ENCODE measurements at places on chromosomes 4 and X. TPM values are rescaled to one million over a fixed set of nuclear protein-coding genes. Genes with fewer than 3 reads are reported as not detected.
A peak's percentile ranks its signal among the peaks of the same experiment; 100 is the strongest.

DNA sequence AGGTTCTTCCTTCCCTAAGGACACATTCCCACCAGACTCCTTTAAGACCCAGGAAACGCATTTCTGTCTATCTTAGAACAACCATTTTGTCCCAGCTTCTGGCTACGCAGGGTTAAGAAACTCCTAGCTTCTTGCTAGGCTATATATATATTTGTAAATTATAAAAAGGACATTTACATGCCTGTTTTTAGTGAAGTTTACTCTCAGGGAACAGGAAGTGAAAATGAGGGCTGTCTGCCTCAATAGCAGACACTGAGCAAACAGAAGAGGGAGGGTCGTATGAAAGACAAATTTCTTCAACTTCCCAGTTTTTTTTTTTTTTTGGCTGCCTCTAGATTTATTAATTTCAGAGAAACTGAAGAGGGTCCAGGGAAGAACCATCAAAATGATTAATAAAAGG, 9.3 kb upstream of the FRMPD3 start:
- no peaks in the 10 kb centered on the region for H3K36me3 ChIP-seq
- H3K27me3 ChIP-seq = no peaks in the 10 kb centered on the region
- no peak overlapping the region for H3K4me3 ChIP-seq
- DNase-seq = no peak
- H3K27ac ChIP-seq = no peak overlapping the region

GRCh38 chrX:15915959-15916703, 61.5 kb upstream of the AP1S2 start:
- H3K27me3 ChIP-seq = no peaks in the 10 kb centered on the region
- no peak overlapping the region for H3K27ac ChIP-seq
- H3K4me3 ChIP-seq = no peak overlapping the region
- DNase-seq = no peak
- no peaks in the 10 kb centered on the region for H3K4me1 ChIP-seq

GRCh38 chrX:136626237-136626636, 21.7 kb upstream of the CD40LG start:
- H3K4me3 ChIP-seq = no peak overlapping the region
- no peaks in the 10 kb centered on the region for H3K4me1 ChIP-seq
- H3K27ac ChIP-seq = no peak overlapping the region
- peaks cover 12% of the 10 kb centered on the region for H3K27me3 ChIP-seq
- no peak for DNase-seq
- H3K36me3 ChIP-seq = no peaks in the 10 kb centered on the region

Gene SSX3
- total RNA-seq = not detected

- peak; percentile 83 for DNase-seq
- no peaks in the 10 kb centered on the region for H3K36me3 ChIP-seq
- H3K27me3 ChIP-seq = no peaks in the 10 kb centered on the region
- no peaks in the 10 kb centered on the region for H3K4me1 ChIP-seq
These were observed at the start of gene PPP2R3B for GRCh38 chrX:386768-387575. PPP2R3B (minus strand) TSS chrX:386907; CDS start chrX:386691, 216 bp downstream.

Gene RGN
- 0.33 TPM for total RNA-seq

GRCh38 chrX:129585691-129586090, 45.6 kb downstream of the OCRL start:
- H3K27ac ChIP-seq = no peak overlapping the region
- DNase-seq = no peak
- peaks cover 46% of the 10 kb centered on the region for H3K36me3 ChIP-seq
- no peak overlapping the region for H3K4me3 ChIP-seq
- no peaks in the 10 kb centered on the region for H3K4me1 ChIP-seq
- no peaks in the 10 kb centered on the region for H3K27me3 ChIP-seq

DNA sequence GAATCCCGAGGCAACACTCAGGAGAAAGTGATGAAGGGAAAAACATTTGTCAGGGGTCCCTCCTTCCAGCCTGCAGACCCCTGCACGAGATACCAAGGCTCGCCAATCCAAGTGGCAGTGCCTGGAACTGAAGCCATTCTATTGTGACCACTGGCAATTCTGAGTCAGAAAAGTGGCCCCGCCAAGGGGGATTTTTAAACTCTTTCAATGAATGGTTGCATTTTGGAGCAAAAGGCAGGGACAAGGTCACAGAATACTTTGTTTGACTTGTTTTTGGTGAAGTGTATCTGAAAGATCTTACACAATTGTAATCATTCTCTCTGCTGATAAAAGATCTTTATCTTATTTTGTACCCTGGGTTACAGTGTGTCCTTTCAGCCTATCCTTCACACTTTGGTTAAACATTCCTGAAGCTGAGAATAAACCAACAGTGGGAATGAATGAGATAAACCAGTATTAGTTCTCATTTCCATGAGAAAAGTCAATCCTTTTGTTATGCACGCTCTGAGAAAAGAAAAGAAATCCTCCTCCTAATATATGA, 115.9 kb upstream of the PDLIM3 start:
- no peaks in the 10 kb centered on the region for H3K36me3 ChIP-seq
- no peaks in the 10 kb centered on the region for H3K27me3 ChIP-seq
- no peak overlapping the region for H3K4me3 ChIP-seq
- H3K4me1 ChIP-seq = no peaks in the 10 kb centered on the region
- no peak for DNase-seq
- H3K27ac ChIP-seq = no peak overlapping the region

Gene SLC2A9
- total RNA-seq = 0.28 TPM

DNA sequence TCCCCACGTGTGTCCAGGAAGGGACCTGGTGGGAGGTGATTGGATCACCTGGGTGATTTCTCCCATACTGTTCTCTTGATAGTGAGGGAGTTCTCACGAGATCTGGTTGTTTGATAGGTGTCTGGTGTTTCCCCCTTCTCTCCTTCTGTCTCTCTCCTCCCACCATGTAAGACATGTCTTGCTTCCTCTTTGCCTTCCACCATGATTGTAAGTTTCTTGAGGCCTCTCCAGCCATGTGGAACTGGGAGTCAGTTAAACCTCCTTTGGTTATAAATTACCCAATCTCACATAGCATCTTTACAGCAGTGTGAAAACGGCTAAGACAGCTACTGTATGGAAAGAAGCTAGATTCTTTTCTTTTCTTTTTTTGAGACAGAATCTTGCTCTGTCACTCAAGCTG, 21.6 kb upstream of the FGG start:
- no peak overlapping the region for H3K27ac ChIP-seq
- H3K27me3 ChIP-seq = no peaks in the 10 kb centered on the region
- no peaks in the 10 kb centered on the region for H3K4me1 ChIP-seq
- no peaks in the 10 kb centered on the region for H3K36me3 ChIP-seq

Gene HSFX3
- not detected for total RNA-seq

DNA sequence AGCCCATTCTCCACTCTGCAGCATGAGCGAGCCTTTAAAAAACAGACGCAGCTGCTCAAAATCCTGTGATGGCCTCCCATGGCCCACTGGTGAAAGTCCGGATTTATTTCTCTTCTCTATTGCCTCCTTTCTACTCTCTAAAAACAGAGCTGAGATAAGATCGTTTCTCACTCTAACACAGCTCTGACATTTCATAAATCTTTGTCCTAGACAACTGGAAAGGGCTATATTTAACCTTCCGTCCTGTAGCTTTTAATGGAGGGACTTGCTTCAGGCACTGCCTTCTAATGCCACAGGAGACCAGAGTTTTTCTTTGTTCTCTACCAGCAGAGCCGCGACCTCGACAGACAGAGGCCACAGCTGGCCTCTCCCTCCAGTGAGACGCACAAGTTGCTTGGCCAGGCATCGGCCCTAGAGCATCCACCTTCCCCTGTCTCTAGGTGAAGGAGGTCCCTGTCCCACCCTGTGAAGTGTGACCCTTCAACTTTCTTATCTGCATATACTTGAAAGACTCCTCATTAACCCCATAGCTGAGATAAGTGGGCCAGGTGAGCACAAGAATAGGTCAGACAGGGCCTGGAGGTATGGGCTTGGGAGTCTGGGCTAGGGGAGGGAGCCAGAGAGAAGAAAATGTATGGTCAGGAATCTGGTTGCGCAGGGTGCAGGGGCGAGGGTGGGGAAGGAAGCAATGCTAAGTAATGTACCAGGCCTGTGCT, 50.0 kb downstream of the RTL5 start:
- H3K4me1 ChIP-seq = no peaks in the 10 kb centered on the region
- DNase-seq = no peak
- H3K4me3 ChIP-seq = no peak overlapping the region

Gene TMEM255A
- 9.4 TPM for total RNA-seq

GRCh38 chr4:125322366-125322730, 7.6 kb downstream of the FAT4 start:
- no peak overlapping the region for H3K27ac ChIP-seq
- H3K36me3 ChIP-seq = no peaks in the 10 kb centered on the region
- no peaks in the 10 kb centered on the region for H3K27me3 ChIP-seq
- H3K4me1 ChIP-seq = no peaks in the 10 kb centered on the region
- no peak for DNase-seq
- H3K4me3 ChIP-seq = no peak overlapping the region

DNA sequence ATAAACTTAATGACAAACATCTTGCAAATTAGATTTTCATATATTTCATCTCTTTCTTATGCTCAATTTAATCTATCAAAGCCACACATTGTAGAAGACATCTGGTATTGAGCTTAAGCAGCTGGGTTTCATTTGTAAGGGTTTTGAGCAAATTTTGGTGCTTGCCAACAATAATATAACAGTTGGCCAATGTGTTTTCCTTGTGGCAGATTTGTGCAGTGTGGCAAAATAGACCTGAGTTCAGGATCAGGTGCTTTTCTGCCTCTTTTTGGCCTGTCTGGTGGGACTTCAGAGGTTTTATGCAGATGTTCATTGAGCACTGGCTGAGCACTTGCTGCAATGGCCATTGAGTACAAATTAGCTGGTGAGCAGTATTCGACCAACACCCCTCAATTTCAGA, 301.9 kb downstream of the BMPR1B start:
- no peak overlapping the region for H3K4me3 ChIP-seq
- no peaks in the 10 kb centered on the region for H3K36me3 ChIP-seq
- no peak overlapping the region for H3K27ac ChIP-seq
- H3K4me1 ChIP-seq = no peaks in the 10 kb centered on the region
- no peaks in the 10 kb centered on the region for H3K27me3 ChIP-seq

GRCh38 chrX:138897621-138898492, 186.3 kb upstream of the FGF13 start:
- DNase-seq = peak; percentile 43
- no peaks in the 10 kb centered on the region for H3K27me3 ChIP-seq
- no peak overlapping the region for H3K4me3 ChIP-seq
- peak overlapping the region; percentile 48 for H3K27ac ChIP-seq
- peaks cover 19% of the 10 kb centered on the region for H3K4me1 ChIP-seq

DNA sequence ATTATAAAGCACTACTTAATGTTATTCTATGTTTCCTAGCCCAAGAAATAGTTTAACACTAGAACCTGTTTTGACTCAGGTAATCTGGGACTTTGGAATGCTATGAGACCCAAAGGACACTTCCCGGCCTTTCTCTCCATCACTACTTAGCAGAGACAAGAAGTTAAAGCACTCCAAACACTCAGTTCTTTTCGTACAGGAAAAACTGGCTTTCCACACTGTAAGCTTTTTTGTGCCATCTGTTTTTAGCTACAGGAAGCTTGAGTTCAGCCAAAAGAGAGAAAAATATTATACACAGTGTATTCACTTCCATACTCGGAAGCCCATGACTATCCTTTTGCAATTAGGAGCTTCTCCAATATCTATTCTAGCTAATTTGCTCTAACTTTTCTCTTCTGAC, 7.9 kb upstream of the FGF13 start:
- no peaks in the 10 kb centered on the region for H3K27me3 ChIP-seq
- no peaks in the 10 kb centered on the region for H3K4me1 ChIP-seq
- no peak for DNase-seq
- no peaks in the 10 kb centered on the region for H3K36me3 ChIP-seq
- no peak overlapping the region for H3K4me3 ChIP-seq

DNA sequence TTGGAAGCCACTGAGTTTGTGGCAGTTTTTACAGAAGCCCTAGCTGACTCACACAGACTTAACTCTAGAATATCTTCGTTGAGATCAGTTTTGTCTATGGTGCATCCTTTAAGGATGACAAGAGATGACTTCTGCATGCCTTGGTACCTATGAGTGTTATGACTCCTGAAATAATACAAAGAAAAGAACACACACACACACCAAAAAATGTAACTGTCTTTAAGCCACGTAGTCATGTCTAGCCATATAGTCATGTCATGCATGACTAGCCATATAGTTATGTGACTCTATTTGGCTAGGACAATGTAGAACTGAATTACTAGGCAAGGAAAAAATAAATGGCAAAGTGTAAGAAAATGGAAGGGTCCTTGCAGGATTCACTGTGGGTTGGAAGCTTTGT, 447.8 kb downstream of the NLGN4X start:
- no peak overlapping the region for H3K4me3 ChIP-seq
- no peaks in the 10 kb centered on the region for H3K27me3 ChIP-seq
- no peaks in the 10 kb centered on the region for H3K36me3 ChIP-seq
- no peaks in the 10 kb centered on the region for H3K4me1 ChIP-seq
- H3K27ac ChIP-seq = no peak overlapping the region

Gene TACC3
- 134 TPM for total RNA-seq

DNA sequence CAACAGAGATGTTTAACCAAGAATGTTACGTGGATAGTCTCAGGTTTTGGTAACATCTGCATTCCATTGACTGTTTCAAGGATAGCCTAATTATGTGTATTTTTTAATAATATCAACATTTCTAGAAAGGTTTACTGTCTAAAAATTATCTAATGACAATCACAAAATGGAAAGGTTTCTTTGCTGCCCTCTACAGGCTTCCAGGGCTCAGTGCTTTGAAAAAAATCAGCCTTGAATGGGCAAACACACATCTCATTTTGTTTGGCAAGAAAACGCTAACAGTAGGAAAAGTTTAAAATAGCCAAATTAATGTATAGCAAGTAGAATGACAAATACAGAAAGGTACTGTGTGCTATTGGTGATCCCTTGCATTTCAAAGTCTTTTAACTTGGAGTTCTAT, 223.4 kb upstream of the PRPS2 start:
- no peak overlapping the region for H3K27ac ChIP-seq
- no peaks in the 10 kb centered on the region for H3K36me3 ChIP-seq
- no peak for DNase-seq
- H3K4me1 ChIP-seq = no peaks in the 10 kb centered on the region
- no peaks in the 10 kb centered on the region for H3K27me3 ChIP-seq
- H3K4me3 ChIP-seq = no peak overlapping the region

DNA sequence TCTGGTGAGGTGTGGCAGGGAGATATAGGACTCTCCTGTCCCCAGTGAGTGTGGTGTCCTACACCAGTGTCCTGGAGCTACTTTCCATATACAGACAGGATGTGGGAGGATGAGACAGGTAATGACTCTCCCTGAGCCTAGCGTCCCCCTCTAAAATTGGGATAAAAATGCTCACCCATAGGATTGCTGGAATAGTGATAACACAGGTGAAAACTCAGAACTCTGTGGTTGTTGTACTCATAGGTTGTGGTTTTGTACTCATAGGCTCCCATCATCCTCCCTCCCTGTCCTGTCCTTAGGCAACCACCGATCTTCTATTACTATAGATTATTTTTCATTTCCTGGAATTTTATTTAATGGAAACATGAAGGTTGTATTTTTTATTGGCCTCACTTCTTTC, 60.7 kb upstream of the NXF3 start:
- no peak overlapping the region for H3K4me3 ChIP-seq
- H3K36me3 ChIP-seq = no peaks in the 10 kb centered on the region
- DNase-seq = no peak
- H3K4me1 ChIP-seq = peaks cover 5% of the 10 kb centered on the region

Gene KLF3
- 37.5 TPM for total RNA-seq

Gene ASB12
- total RNA-seq = not detected

Gene HTRA3
- total RNA-seq = 14.1 TPM

- no peak overlapping the region for H3K4me3 ChIP-seq
- H3K4me1 ChIP-seq = peaks cover 5% of the 10 kb centered on the region
- no peak for DNase-seq
- no peak overlapping the region for H3K27ac ChIP-seq
- H3K36me3 ChIP-seq = no peaks in the 10 kb centered on the region
- H3K27me3 ChIP-seq = no peaks in the 10 kb centered on the region
These were observed 165.3 kb downstream of the GLRA2 start for GRCh38 chrX:14694611-14695010.

- no peak overlapping the region for H3K27ac ChIP-seq
- no peaks in the 10 kb centered on the region for H3K36me3 ChIP-seq
- DNase-seq = no peak
- H3K27me3 ChIP-seq = no peaks in the 10 kb centered on the region
These were observed 2.4 kb downstream of the ARMCX1 start for GRCh38 chrX:101552714-101553113.
